CD14-positive monocyte (primary cell): ENCODE measurements at places on chromosomes 4 and X.

GRCh38 chrX:30530606-30531005 lies 47.0 kb downstream of the TASL start:
- DNase-seq, result peak; percentile 50

- no peak for DNase-seq
Observed at GRCh38 chr4:72119946-72120345, 88.1 kb downstream of the NPFFR2 start.

GRCh38 chrX:109347632-109348031 lies 134.3 kb downstream of the GUCY2F start:
- peak; percentile 72 for DNase-seq

- no peak for DNase-seq
Observed at GRCh38 chrX:69113723-69114122, 51.5 kb downstream of the PJA1 start.
